ENCODE measurements at places on chromosomes 6 and 20. TPM values are rescaled to one million over a fixed set of nuclear protein-coding genes. Genes with fewer than 3 reads are reported as not detected.

The PAX1 gene
- total RNA-seq: 0.06 TPM

The FOXF2 gene
- 6.9 TPM for total RNA-seq

The RIPK1 gene
- total RNA-seq: 41.9 TPM

The SLC17A1 gene
- not detected for total RNA-seq

The WFDC10A gene
- total RNA-seq: not detected

The SYCP2L gene
- not detected for total RNA-seq

The HSPA12B gene
- total RNA-seq: 5.9 TPM

The PKIB gene
- total RNA-seq: 214 TPM

DNA sequence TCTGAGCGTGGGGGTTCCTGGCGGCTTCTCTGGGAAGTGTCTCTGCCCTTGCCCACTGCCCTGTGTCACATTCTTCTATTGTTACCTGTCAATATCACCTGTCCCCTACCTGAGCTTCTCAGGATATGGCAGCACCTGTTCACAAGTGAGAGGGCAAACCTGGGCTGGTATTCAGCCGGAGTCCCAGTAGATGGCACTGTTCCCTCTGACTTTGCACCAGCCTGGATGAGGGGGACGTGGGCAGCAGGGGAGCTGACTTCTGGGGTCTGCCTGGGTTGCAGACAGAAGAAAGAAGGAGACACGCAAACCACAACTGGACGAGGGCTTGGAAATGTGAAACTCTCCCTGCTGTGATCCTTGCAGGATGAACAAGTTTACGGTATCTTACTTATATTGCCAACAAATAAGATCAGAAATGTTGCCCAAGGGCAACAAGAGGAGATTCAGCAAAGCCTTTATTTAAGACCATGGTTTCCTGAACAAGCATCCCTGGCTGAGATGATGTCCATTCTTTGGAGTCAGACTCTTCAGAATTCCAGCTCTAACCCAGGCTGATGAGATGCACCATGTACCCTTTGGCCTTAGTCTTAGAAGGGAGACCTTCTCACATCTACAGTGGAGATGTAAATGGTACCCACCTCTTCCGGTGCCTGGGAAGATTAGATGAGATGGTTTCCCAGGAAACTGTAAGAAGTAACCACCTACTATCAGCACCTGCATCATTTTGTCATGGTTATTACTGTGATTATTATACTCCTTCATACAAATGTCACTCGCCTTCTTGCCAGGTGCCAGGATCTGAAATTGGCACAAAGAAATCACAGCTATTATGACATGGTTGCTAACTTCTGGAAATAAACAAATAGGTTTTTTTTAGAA, 400.0 kb upstream of the CDH4 start:
- DNase-seq: no peak

DNA sequence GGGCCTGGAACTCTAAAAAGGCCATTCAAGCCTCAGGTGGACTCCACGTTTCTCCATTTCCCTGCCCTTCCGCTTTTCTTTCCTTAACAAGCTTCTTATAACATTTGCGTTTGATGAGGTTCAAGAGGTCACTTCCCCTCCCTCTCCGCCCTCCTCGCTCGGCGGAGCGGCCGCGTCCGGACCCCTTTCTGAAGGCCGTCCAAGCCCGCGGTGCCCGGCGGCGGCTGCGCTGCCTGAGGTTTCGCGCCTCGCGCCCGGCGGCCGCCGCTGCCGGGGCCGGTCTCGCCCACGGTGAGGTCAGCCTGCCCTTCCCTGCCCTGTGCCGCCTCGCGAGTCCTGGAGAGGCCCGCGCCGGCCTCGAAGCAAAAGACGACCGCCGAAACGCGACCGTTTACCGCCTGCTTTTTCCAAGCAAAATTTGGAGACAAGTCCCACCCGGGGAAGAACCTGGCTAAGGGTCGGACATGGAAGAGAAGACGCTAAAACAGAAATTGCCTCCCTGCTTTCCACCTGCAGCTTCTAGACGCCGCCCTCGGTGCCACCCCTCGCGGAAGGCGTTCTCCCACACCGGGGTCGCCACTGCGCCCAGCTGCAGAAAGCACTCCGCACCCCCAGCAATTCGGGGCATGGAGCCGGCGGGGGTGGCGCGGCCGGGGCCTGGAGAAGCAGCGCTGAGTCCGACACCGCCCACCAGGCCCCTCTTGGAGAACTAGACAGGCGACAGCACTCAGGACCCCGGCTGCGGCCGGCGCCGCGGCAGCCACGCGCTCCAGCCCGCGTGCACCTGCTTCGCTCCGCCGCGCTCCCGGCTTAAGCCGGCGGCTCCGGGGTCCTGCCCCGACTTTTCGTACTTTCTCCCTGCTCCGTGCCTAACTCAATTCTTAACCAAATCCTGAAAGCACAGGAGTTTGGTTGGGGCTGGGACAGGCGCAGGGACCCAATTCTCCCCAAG, 11.0 kb upstream of the FOXF2 start:
- no peak for DNase-seq

- no peak for DNase-seq
These were observed 101.3 kb downstream of the MYB start for GRCh38 chr6:135282395-135282794.

GRCh38 chr6:157290797-157291196, 32.5 kb downstream of the TMEM242 start:
- DNase-seq: no peak

- DNase-seq: no peak
These were observed 114.0 kb upstream of the FKBP1C start for GRCh38 chr6:63097222-63097621.

GRCh38 chr6:273551-274058, 18.7 kb upstream of the DUSP22 start:
- DNase-seq: no peak

GRCh38 chr20:7137395-7138151, 370.1 kb downstream of the BMP2 start:
- DNase-seq: no peak

- DNase-seq: no peak
These were observed 9.5 kb downstream of the TMEM30A start for GRCh38 chr6:75275067-75275466.

- DNase-seq: peak; percentile 42
These were observed 65.5 kb downstream of the SYNJ2 start for GRCh38 chr6:158047127-158047518.

- DNase-seq: no peak
These were observed 108.2 kb downstream of the THEMIS start for GRCh38 chr6:127792616-127793015.

DNA sequence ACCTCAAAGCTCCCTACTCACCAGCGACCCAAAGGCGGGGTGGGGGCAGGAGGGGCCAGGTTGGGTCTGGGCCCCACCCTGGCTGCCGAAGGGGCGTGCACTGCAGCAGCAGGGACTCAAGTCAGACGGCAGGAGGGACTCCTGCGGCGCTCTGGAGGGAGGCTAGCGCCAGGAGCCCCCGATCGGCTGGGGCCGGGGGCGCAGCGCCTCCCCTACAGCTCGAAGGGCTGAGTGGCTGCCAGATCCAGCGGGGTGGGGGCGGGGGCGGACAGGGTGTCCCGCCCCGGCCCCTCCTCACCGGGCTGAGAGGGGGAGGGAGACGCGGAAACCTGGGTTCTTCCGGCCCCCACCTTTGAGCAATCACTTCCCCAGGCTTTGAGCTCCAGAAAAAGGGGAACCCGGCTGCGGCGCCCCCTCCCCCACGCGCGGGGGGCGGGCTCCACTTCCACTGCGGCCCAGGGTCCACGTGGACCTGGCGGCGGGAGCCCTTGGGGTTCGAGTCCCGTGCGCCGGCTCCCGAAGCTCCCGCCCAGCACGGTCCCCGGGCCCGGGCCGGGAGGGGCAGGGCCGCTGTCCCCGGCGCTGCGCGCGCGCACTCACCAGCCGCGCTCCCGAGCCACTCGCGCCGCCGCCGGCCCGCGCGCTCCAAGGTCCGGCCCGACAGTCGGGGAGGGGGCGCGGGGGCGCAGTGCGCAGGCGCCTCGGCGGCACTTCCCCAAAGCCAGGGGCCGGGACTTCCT, at the start of gene RGS19:
Gene RGS19 (minus strand): TSS at position 246 of the 740 bp plus-strand sequence. CDS start 2,632 bp downstream, outside the sequence.
- peak; percentile 71 for DNase-seq

DNA sequence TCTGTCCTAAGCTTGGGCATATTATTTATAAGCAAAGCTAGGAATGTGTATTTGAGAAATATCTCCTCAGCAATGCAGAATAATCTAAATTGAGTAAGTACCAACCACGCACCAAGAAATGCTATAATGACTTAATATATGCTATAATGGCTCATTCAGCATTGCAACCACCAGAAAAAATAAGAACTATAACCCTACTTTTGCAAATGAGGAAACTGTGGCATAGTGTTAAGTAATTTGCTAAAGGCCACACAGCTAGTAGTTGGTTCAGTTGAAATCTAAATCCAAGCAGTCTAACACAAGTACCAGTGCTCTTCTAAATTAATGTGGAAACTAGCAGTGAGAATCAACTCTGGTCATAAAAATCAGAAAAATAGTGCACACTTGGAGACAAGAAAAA, 35.7 kb downstream of the HBS1L start:
- DNase-seq: no peak

DNA sequence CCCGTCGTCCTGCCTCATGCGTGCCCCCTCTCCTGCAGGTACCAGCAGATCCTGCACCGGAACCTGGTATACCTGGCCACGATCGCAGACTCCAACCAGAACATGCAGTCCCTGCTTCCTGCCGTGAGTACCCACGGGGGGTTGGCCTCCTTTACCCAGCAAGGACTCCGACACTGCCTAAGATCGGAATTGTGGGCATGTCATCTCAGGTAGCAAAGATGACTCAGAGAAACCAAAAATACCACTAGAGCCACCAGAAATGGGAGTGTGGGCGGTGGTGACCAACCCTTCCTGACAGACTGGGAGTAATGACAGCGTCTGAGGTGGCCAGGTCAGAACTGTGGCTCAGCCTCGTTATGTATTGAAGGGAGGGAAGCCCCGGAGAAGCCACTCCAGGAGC, 16.3 kb downstream of the SS18L1 start:
- no peak for DNase-seq

- no peak for DNase-seq
These were observed 37.6 kb upstream of the CCN6 start for GRCh38 chr6:112016320-112016719.

DNA sequence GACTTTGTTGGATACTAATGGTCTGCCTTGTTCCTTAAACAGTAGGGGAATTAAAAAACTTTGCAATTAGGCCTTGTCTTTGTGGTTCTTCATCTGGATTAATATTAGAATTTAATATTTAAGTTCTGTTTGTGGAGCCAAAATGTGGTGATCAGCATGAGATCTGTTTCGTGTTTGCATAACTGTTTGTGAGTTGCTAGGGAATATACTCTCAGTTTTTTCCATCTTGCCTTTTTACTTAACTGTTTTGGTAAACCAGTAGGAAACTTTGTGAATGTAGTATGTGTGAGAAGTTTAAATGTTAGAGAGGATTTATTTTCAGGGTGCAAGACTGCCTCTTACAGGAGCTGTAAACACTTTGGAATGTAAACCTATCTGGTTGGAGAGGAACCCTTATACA, 35.6 kb downstream of the LRRC1 start:
- DNase-seq: no peak

- no peak for DNase-seq
These were observed 51.3 kb downstream of the ATRN start for GRCh38 chr20:3521852-3522740.

DNA sequence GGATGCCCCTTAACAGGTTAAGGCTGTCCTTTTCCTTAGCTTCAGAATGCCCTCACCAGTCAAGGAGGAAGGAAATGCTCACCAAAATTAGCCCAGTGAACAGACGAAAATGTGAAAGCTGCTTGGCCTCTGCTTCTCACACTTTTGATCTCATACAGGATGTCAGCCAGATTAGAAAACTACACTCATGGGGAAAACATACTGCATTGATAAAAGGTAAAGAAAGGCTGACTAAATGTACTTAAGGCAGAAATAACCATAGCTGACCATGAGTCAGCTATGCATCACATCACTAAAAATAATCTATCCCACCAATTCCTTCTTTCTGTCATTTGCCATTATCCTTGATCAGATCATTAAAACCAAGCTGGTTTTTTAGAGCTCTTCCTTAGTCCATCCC, 198.4 kb upstream of the TENT5A start:
- no peak for DNase-seq

GRCh38 chr20:18928626-18929025, 115.0 kb downstream of the SCP2D1 start:
- DNase-seq: no peak

DNA sequence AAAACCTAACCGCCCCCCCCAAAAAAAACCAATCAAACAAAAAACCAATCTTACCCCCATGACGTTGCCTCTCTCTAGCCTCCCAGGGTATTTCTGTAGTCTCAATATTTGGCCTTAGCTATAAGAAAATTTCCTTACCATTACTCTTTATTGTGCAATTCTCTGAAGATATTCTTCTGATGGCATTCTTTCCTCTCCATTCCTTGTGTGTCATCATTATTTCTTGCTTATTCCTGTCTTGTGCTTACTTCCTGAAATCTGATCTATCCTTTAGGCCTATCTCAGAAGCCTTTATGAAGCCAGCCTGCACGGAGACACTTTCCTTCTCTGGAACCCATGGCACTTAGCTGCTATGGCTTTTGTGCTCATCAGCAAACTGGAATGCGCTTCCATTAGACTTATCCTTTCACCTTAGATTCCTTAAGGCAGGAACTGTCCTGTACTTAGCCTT, 65.9 kb upstream of the DDR1 start:
- no peak for DNase-seq

- no peak for DNase-seq
These were observed 250.9 kb upstream of the SULF2 start for GRCh38 chr20:48035961-48036731.

DNA sequence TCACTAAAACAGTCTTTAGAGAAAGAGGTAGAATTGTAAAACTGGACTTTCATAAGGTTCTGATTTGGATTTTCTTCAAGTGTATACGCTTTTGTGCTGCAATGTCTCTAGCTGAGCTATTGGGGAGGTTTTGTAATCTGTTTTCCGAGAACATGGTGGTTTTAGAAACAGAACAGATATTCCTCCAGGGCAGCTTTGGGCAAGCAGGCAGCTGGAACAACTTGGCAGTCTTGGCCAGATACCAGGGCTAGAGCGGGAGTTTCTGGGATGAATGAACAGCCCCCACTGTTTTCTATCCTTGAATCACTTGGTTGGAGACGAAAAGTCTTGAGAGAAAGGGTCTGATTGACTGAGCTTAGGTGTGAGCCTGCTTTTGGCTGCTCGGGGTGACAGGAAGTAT, 17.1 kb upstream of the ARMC2 start:
- no peak for DNase-seq

GRCh38 chr6:19664878-19665612, 172.1 kb upstream of the ID4 start:
- no peak for DNase-seq

- no peak for DNase-seq
These were observed 67.4 kb upstream of the LOC128125822 start for GRCh38 chr6:63504777-63505384.

GRCh38 chr6:124203812-124204167, 400.1 kb downstream of the NKAIN2 start:
- DNase-seq: no peak

DNA sequence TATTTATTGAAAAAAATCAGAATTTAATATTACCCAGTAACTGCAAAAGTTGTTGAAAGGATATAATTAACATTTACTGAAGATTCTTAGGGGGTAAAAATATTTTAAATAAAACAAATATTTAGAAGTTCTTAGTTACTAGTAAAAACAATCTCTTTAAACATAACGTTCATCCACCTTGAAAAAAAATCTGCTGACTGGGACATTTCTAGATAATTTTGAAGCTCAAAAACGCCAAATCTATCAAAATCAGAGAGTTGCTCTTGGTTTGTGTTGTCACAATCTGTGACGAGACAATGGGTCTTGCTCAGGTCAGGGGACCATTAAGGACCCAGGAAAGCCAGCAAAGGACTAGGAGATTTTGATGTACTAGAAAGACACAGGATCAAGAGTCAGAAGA, 177.0 kb downstream of the BACH2 start:
- DNase-seq: no peak
